ENCODE measurements at places on chromosomes 2 and 18.

DNA sequence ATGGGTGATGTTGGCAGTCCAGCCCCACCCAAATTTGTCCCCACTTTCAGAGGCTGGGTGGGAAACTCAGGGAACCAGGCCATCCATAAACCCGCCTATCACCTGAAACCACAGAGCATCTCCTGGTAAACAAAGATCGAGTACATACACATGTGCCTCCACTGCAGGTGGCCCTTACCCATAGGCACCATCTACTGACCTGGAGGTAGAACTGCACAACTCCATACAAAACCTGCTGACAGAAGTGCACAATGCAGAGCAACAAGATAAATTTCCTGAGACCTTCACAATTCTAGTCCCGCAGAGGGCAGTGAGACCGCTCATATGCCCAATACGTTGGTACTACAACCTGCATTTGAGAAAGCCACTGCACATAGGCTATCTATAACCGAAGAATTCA is 856.3 kb downstream of the SUCLG1 start:
- DNase-seq = no peak

- DNase-seq = no peak
Measured at GRCh38 chr2:232504438-232504837, 15.8 kb upstream of the PRSS56 start.

- DNase-seq = no peak
Measured at GRCh38 chr2:136167721-136168475, 49.9 kb upstream of the CXCR4 start.

- DNase-seq = peak; percentile 86
Measured at GRCh38 chr2:109148117-109148746, 19.2 kb downstream of the SH3RF3 start.

GRCh38 chr2:29082804-29083495 is 8.6 kb upstream of the PCARE start:
- DNase-seq = no peak

- no peak for DNase-seq
Measured at GRCh38 chr2:137935591-137935990, 28.7 kb upstream of the HNMT start.

DNA sequence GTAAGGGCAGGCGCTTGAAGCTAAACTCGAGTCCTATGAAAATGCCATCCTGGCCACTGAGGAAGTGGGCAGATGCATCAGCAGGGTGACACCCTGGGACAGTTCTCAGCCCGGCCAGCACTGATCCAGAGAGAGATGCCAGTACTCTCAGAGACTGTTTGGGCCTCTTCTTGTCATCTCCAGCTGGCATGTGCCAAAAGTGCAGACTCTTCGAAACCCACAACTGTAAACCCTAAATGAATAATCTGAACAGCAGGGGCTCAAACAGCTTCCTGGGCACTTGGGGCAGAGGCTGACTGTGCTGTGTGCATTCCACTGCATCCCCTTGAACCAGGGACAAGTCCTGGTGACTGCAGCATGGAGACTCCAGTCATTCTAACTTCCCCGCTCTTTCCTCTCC is 204.2 kb upstream of the SMAD2 start:
- no peak for DNase-seq

DNA sequence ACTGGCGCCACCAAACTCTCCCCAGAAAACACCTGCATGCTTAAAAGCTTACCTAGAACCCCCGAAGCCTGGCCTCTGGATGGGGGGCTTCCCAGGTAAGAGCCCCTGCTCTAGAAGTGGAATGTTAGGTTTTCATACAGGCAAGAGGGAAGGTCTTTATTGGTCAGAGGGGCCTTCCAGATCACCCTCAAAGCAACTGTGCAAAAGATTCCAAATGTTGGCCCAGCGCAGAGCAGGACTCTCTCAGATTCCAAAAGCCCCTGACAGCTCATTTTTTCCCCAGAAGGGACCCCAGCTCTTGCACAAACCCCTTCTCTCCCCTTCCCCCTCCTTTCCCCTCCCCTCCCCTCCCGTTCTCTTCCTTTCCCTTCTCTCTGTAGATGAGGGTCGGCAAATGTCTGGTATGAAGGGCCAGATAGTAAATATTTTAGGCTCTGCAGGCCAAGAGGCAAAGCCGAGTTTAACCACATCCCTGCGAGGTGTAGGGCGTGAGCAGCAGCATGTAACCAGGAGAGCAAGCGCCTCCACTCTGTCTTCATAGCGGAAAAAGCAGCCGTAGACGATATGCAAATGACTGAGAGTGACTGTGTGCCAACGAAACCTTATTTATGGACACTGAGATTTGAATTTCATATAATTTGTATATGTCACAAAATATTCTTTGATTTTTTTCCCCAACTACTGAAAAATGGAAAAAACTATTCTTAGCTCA is 116.9 kb downstream of the SMAD7 start:
- no peak for DNase-seq

DNA sequence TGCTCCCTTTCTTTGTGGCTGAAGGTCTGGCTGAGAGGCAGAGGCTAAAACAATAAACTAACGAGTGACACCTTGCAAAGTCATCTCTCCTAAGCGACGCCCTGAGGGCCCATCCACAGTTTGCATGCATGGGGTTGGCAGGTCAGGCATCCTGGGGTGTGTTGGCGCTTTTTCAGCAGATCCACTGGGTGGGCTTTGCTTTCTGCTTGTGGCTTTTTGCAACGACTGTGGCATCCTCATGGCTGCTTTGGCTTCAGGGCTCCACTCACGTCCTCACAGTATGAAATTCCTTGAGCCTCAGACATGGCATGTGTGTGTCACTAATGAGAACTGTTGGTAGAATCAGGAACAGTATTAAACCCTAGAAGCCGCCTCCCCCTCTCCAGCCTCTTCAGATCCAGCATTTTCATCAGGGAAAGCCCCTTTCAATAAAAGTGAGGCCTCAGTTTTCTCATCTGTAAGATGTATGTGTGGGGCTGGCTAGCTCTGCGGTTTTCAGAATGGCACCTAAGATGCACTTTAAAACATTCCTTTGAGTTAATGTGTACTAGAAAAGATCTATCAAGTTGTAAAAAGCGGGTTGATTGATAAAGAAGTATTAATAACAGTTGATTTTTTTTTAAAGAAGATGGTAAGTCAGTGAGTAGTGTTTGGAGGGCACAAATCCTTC is 72.5 kb downstream of the SH3BP4 start:
- peak; percentile 67 for DNase-seq

- DNase-seq = no peak
Measured at GRCh38 chr2:85240055-85240454, 87.7 kb downstream of the TGOLN2 start.

DNA sequence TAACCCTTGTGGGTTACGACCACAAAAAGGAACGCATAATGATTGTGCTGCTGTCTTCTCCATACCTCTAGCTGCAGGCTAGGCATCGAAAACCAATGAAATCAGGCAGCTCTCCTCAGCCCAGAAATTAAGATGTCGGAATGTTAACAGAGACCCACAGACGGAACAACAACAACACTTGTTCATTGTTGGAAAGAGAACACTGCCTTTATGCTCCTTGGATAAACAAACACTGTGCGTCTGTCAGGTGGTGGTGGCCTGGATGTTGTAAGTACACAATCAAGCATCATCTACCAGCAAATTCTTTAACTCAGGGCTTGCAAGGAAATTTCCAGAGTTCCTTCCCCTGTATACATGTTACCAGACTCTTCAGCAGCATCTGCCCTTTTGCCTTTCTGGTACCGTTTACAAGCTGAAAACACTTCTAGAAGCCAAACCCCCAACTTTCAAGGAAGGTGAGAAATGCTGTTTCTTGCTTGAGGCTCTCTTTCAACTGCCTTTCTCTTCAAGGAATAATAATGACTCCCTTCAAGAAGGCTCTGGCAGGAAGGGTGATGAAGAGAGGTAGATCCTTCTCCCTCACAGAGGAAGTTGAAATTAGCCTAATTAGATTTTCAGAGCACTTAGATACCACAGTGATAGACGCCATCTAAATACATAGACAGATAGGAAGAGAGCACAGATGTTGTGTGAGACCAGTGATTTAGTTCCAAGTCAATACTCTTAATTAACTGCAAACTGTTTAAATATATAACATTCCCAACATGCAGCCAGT is 332.7 kb downstream of the ZNF521 start:
- no peak for DNase-seq

GRCh38 chr2:11832531-11832930 is 86.1 kb downstream of the LPIN1 start:
- no peak for DNase-seq

GRCh38 chr18:46278481-46279465 is 174.6 kb downstream of the HAUS1 start:
- DNase-seq = peak; percentile 39

DNA sequence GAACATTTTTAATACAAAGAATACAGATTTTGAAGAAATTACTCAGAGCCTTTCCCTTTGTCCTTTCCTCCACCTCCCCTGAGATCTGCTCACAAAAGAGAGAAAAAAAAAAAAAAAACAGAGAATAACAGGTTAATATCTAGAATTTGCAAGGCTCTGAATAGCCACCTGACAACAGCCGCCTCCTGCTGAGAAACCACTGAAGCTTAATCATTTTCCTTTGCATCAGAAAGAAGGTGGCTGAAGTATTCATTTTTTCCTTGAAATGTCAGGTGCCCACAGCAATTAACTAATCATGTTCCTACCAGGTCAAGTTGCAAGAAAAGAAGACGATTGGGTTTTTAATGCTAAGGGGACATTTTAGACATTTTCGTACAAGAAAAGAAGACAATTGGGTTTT is 21.2 kb downstream of the CNTNAP5 start:
- no peak for DNase-seq

- peak; percentile 89 for DNase-seq
Measured at GRCh38 chr2:190159453-190159852, 96.9 kb upstream of the MSTN start.

DNA sequence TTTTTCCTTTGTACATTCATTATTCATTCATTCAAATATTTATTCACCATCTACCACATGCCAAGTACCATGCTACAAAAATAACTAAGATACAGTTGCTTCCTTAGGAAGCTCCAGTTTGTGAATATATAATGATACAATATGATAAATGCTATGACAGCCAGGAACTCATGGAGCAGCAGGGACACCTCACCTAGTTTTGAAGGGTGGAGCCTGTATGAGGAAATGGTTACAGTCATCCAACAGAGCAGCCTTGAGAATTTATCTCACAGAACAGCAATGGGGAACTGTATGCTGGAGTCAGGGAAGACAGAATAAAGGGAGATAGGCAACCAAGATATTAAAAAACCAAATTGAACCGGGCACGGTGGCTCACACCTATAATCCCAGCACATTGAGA is 124.0 kb downstream of the OSBPL1A start:
- DNase-seq = peak; percentile 29

DNA sequence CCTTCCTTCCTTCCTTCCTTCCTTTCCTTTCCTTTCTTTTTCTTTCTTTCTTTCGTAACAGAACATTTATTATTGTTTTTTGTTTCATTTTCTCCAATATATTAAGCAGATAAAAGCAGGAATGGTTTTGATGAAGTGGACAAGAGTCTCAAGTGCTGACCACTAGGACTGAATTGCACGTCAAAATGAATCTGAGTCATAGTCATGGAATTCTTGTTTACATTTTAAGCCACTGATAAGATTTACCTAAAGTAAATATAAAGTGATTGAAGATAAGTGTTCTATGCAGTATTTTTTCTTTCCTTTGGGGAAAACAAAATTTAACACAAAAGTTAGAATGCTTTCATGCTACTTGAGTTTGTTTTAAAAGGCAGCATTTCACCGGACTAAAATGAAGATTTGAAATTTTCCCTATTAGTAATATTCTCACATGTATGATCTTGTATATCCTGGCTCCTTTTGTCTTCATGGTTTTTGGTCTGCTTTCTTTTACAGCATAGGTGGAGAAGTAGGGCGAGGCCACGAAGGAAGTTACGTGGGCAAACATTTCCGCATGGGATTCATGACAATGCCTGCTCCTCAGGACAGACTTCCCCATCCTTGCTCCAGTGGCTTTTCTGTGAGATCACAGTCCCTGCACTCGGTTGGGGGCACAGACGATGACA is 113.5 kb downstream of the NYAP2 start:
- DNase-seq = peak; percentile 6

- DNase-seq = no peak
Measured at GRCh38 chr2:182610231-182610630, 105.8 kb upstream of the DNAJC10 start.

DNA sequence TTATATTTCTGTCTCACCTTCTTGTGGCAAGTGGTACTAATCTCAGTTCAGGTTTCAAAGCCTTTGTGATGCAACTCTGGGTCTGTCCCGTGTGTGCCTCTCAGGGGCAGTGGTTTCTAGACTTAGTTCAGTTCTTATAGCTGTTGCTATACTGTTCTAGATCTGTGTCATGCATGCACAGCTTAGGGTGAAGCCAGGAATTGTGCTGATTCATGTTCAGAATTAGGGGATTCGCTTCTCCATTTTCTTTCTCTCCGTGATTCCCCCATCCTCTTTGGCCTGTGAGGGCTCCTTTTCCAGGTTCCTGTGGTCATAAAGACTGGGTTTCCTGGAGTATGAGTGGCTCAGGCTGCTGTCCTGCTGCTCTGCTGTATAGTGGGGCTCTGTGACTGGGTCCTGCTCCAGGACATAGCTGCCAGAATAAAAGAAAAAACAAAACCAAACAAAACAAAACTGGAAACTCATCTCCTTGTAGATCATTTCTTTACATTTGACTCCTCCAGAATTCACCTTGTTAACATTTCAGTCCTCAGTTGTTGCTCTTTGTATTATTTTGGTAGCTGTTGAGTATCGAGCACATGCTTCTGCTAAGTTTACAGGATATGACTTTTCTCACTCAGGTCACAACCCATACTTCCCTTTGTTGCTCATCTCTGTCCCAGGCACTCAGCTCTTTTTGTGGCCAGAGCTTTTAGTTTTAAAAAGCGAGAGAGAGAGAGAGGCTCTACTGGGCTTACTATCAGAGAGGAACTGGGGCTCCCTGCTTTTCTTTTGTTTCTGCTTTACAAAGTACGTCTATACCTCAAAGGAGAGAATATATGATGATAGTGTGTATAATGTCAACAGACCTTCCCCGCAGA is 34.2 kb downstream of the CERS6 start:
- peak; percentile 54 for DNase-seq

- DNase-seq = no peak
Measured at GRCh38 chr2:30287857-30288513, 56.7 kb downstream of the LBH start.

GRCh38 chr2:191645434-191646162 is 32.3 kb upstream of the NABP1 start:
- no peak for DNase-seq

DNA sequence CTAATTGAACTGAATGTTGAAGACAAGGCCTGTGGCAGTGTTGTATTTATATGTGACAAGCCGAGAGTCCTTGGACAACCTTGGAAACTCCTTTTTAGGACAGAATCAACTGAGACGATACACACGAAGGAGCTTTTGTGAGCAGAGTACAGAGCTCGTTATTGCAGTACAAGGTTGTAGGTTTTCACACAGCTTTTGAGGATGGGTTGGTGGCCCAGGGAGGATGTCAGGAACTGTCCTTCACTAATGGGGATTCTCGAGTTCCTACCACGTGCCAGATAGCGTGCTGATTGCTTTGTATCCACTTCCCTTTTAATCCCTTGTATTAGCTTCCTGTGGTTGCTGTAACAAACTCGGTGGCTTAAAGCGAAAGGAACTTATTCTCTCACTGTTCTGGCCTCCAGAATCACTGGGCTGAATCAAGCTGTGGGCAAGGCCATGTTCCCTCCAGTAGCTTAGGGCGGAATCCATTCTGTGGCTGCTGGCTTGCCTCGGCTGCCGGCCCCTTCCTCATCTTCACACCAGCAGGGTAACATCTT is 20.2 kb downstream of the INPP4A start:
- DNase-seq = no peak

Measured in GM23248 (cell line).